ENCODE measurements at places on chromosomes 6 and 20.

DNA sequence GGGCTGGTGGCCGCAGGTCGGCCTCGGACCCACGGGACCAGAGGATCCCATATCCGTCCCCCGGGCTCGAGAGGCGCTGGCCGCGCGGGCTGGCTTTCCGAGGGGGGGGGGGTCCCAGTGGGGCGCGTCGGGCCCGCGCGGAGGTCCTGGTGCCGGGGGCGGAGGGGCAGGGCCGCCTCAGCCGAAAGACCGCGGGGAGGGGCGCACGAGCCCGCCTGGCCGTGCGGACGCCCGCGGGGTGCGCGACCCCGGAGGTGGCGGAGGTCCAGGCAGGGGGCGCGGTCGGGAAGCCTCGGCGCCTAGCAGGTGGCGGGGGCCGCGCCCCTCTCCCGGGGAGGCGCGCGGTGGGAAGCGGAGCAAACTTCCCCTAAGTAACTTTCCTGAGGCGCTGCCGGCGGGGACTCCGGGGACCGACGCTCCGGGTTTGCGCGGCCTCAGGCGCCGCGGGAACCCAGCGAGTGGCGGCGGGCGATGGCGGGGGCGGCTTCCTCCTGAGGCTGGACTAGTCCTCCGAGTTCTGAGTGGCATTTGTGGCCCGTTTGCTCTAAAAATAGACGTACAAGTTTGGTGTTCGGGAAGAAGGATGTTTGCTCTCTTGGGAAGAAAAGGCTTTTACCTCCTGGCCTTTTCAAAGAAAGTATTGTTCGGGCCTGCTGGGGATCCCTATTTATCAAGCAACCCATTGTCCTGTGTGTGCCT lies 26.5 kb upstream of the BTBD3 start:
- no peak for DNase-seq

DNA sequence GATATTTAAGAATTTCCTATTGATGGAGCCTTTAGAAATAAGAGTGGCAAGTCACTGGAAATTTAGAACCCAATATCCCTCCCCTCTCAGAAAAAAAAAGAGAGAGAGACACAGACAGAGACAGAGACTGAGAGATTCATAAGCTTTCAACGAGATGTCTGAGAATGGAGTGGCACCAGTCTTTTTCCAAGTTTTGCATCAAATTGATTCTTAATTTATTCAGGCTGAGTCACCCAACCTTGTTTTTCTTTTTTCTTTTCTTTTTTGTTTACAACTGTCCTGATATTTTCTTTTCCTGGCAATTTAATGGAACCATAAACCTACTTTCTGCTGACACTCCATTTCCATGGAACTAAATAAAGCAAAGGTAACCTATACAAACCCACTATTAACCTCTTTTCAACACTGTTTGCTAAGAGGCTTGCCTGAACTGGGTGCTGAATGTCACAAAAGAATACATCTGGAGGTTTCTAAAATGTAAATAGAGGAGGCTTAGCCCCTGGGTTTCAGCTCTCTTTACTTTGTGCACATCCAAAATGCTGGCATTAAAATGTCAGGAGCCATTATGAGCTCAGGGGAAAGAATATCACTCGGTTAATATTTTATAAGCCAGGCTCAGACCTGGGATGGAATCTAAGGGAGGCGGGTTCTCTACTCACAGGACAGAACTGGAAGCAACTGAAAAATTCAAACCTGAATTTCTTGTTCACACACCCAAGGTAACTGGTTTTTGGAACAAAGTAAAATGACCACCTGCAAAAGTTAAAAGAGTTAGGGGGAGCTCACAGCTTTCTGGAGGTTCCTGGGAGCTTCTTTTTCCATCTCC lies 100.8 kb downstream of the BFSP1 start:
- no peak for DNase-seq

GRCh38 chr6:164142322-164142721 lies 727.8 kb downstream of the QKI start:
- no peak for DNase-seq

DNA sequence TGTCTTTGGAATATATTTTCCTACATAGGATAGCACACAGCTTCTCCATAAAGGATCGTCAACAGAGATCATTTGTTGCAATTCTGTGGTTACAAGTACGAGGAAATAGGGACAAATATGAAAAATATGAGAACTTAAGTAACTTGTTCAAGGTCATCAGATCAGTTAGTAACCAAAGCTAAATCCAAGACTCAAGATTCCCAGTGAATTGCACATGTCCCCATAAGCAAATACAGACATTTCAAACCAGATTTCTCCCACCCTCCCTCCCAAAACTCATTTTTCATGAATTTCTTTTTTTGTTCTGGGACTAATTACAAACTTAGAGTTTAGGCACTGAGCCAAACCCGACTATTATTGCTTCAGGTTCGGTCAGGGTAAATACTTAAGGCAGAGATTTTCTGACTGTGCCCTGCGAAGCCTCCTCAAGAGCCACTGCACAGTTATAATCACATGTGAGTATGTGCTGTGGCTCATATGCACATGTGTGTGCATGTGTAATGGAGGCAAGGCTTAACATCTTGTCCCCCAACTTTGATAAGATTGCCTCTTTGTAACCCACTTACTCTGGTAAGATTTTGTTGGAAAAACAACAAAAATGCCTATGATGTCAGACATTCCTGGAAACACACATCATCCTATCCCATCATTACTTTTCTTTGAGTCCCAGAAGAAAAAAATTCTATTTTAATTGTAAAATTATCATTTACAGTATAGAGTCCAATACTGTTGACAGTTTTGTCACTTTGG lies 216.2 kb downstream of the CD83 start:
- no peak for DNase-seq

GRCh38 chr6:18284261-18284660 lies 19.9 kb upstream of the DEK start:
- DNase-seq = no peak
